IPS-NIHi11 (cell line): ENCODE measurements at places on chromosomes 5 and 9.

DNA sequence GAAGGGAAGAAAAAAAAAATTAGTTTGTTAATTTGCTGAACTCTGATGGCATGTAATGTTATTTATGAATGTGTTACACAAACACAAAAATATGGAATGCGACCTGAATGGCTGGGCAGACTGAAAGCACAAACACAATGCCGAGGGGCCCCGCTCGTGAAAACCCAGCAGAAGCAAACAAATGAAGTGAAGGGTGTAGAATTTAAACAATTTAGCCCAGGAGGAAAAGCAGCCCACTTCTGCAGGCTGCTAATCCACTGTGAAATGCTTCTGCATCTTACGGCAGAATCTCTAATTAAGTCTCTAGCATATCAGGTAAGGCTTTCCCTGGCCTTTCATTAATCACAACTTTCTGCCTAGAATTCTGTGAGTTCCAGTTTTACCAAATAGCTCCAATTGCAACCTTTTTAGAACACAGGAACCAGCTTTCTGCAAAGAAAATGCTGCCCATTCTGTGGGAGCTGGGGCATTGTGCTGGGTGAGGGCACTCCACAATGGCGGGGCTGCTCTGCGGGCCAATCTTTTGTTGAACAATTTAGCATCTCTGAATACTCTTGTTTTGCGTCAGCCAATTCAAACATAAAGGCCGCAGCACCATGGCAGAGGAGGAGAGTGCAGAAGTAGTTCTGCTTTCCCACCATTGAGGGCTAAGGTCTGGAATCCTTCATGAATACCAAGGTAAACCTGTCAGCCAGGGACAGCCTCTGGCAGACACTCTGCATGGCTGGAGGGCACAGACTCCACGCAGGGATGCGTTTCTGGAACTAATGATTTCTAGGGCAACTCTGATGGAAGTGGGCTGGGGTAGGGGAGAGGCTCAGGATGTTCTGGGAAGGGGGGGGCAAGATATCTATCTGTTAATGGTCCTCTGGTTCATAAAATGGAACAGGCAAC, 66.4 kb downstream of the PTCH1 start:
- DNase-seq: no peak

- no peak for DNase-seq
Measured at GRCh38 chr9:94900222-94901018, 173.9 kb downstream of the AOPEP start.

DNA sequence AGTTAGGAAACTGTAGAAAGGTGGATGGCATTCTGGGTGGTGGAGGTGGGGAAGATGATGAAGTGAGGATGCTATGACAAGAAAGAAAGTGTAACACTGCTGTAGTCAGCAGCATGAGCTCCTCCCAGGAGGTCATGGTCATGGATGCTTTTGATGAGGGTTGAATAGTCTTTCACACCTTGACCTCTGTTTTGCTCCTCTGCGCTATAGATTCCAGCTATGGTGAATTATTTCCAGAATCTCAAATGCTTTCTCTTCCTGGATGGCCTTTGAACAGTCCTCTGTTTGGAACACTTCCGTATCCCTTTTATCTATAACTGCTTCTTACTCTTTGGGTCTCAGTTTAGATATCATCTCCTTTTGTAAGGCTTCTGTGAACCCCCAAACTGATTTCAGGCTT, 165.9 kb upstream of the PPP1R2B start:
- no peak for DNase-seq

- no peak for DNase-seq
Measured at GRCh38 chr9:106383072-106383471, 479.9 kb upstream of the ZNF462 start.

DNA sequence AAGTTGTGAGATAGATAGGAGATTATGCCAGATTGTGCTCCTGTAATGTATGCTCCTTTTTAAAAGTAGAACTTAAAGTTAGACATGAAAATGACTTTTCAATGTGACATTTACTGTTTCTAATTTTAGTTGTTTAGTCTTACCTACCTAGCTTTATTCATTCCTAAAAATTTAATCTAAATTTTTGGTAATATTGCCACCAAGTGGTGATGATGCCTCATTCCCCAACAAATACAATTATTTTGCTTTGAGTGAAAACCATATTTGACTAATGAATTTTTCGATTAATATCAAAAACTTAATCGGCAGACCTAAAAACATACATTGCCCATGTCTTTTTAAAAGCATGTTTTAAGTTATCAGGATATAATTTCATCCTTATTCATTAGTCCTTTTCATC, 25.6 kb downstream of the PPWD1 start:
- no peak for DNase-seq

GRCh38 chr5:124869426-124870033, 123.1 kb upstream of the ZNF608 start:
- DNase-seq: no peak

DNA sequence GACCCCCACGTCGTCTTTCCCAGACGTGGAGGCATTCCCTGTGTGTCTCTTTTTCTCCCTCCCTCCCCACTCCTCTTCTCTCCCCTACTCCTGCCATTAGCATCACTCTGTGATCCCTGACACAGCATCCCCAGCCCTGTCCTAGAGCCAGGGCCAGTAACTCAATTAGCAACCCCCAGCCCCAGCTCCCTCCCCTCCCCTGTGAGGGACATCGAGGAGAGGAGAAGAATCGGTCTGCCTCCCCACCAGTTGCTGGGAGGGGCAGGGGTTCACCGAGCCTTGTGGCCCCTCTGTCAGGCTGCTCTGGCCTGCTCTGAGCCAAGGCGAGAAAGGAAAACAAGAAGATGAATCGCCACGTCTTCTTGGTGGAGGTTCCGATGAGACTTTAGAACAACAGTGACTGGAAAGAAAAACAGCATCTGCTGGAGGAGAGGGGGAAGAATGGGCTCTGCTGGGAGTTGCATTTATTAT, 123.1 kb downstream of the PAPPA start:
- DNase-seq: peak; percentile 25

DNA sequence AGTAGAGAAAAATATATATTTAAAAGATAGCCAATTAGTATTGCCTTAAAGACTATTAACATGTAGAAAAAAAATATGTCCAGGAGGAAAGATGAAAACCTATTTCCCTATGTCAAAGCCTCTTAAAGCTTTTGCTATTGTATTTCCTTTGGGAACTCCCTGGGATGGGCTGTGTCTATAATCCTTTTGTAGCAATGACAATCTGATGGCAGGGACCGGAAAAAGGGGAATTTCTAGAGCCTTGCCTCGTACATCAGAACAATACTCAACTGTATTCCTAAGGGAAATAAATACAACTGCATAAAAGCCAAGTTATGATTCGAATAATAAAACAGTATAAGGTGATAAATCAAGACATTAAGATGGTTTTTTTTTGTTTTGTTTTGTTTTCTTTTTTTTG, 257.3 kb downstream of the MLLT3 start:
- no peak for DNase-seq

DNA sequence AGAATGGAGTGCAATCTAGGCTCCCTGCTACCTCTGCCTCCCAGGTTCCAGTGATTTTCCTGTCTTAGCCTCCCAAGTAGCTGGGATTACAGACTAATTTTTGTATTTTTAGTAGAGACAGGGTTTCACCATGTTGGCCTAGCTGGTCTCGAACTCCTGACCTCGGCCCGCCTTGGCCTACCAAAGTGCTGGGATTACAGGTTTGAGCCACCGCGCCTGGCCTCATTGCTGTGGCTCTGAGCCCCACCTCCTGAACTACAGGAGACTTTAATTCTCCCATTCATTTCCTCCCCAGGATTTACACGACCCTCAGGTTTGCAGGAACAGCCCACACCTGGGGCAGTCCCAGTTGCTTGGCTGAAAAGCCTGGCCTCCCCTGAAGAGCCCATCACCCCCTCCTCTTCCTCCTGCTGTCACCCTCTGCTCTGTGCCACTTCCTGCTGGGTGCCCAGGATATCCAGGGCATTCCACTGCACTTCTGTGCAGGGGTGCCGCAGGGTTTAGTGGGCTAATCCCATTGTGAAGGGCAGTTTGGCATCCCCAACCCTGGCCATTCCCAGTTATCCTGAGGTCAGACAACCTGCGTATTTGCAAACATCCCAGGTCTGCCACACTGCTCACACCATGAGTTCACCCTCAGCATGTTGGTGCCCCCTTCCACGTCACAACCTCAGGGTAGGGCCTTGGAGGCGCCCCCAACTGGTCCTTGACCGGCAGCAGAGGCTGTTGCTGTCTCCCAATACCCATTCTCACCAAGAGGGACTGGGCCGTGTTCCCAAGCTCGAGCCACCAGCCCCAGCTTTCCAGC, 265.0 kb upstream of the IRX4 start:
- DNase-seq: no peak

DNA sequence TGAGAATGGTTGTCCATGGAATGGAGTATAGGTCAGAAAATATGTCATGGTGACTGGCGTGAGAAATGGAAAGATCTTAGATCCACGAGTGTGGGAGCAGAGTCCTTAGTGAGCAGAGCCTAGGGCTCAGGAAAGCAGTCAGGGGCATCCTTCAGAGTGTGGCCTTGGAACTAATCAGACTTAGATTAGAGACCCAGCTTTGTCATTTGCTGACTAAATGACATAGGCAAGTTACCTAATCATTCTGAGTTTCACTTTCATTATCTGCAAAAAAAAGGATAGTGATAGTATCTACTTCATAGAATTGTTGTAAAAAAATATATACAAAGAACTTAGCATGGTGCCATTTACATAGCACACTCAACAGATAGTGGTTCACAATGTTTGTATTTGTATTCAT, 24.3 kb upstream of the SLIT3 start:
- no peak for DNase-seq

DNA sequence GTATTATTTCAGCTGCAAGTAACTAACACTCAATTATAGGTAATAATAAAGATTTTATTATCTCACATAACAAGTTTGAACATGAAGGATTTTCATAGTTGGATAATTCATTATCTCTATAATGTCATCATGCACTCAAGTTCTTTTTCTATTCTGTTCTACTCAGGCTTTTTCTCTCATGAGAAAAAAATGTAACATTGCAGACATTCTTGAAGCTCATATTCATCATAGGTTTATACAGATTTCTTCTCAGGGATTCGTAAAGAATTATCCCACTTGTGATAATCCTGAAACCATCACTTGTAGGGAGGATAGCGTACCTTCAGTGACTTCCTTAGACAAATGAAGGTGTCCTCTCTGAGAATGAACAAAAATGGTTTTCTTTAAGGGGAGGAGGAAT, 150.3 kb downstream of the XRCC4 start:
- no peak for DNase-seq

GRCh38 chr9:95511616-95511931, 5.2 kb downstream of the PTCH1 start:
- no peak for DNase-seq

- no peak for DNase-seq
Measured at GRCh38 chr9:116952436-116952810, 265.3 kb downstream of the TRIM32 start.

DNA sequence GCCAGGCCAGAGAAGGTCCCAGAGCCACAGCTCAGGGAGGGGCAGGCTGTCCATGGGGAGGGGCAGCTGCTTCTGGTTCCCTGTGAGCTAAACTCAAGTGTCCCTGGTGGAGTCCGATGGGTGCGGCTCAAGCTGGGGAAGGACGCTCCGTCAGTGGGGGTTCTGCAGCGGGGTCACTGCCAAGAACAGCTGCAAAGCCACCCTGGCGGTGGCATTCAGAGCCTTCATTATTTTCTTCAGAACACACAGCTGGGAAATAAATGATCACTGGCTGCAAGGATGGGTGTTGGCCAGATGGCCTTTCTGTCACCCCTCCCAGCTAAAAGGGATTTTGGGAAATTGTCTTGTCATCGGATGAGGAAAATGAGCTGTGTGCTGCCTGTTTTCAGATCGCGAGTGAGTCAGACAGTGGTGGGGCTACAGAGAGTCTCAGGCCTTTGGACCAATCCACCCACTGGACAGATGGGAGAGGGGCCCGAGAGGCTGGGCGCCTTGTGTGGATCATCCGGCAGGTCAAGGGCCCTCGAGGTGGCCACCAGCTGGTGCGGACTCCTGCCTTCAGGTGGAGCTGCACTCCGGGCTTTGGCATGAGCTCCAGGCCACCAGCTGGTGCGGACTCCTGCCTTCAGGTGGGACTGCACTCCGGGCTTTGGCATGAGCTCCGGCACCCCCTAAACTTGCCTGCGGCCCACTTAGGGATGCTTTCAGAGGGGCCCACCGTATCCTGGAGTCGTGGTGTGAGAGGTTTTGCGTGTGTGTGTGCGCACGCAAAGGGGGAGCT, 17.9 kb upstream of the GFPT2 start:
- no peak for DNase-seq

- DNase-seq: no peak
Measured at GRCh38 chr9:109590966-109591365, 92.9 kb upstream of the PTPN3 start.

- no peak for DNase-seq
Measured at GRCh38 chr5:103262422-103262871, 3.9 kb downstream of the MACIR start.

DNA sequence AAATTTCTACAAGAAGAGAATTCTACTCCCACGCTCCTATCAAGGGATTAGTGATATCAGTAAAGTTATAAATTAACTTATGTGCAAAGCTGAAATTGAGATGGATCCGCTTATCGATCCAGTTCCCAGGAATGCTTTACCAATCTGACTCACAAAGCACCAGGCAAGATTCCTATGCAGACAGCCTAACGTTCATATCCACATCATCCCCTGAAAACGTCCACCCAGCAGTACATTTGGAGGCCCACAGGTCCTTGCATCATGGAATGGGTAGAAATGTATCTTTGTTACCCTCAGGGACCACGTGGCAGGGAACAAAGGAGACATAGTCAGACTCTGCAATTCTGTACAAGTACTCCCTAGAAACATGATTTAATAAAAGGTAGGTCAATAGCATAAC, 147.4 kb downstream of the ESM1 start:
- DNase-seq: no peak

DNA sequence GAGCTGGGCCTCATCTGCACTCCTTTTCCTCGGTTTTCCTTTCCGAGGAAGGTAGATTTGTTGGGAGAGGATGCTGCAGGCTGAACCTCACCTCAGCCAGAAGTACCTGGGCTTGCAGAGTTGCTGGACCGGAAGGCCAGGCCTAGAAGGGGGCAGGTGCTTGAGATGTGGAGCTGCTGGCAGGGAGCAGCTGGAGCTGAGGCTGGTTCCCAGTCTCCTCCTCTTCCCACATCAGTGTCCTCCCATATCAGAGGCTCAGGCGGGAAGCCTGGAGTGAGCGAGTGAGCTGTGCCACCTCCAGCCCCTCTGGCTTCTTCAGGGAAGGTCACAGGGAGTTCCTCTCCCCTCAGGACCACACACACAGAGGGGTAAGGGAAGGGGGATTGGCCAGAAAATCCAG, 259.4 kb downstream of the GADD45G start:
- DNase-seq: no peak

- DNase-seq: no peak
Measured at GRCh38 chr9:97321691-97322090, 14.2 kb downstream of the CCDC180 start.

GRCh38 chr5:121758615-121759014, 93.1 kb upstream of the FTMT start:
- no peak for DNase-seq

GRCh38 chr9:110995420-110996340, 42.6 kb downstream of the LPAR1 start:
- DNase-seq: no peak

GRCh38 chr5:43412644-43413043, 453 bp upstream of the CCL28 start:
- DNase-seq: no peak
